ENCODE measurements at places on chromosomes 2 and 18. TPM values are rescaled to one million over a fixed set of nuclear protein-coding genes. Genes with fewer than 3 reads are reported as not detected.
A peak's percentile ranks its signal among the peaks of the same experiment; 100 is the strongest.

CNGA3 gene
- not detected for total RNA-seq

VSNL1 gene
- 32.8 TPM for total RNA-seq

DNA sequence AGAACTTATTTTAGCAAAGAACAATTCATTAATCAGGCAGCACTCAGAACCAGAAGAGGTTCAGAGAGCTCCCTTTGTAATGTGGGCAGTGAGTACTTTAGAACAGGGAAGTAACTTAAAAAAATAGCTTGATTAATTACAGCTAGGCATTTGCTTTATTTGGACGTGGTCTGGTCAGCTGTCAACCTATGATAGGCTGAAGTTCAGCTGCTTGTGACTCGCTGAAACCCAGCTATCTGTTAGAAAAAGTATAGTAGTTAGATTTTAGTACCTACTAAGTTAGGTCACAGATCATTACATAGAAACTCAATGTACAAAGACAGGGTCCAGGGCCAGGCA is 40.0 kb downstream of the PKDCC start:
- DNase-seq = no peak

- DNase-seq = no peak
Measured at GRCh38 chr2:2000724-2001061, 256.4 kb upstream of the PXDN start.

- peak; percentile 6 for DNase-seq
Measured at GRCh38 chr2:21972586-21972985, 848.8 kb downstream of the TDRD15 start.

- no peak for DNase-seq
Measured at GRCh38 chr18:25140124-25140961, 211.6 kb downstream of the ZNF521 start.

EGR4 gene
- total RNA-seq = 0.04 TPM

IL37 gene
- total RNA-seq = 1.00 TPM

ST6GAL2 gene
- total RNA-seq = 13.1 TPM

GRCh38 chr2:150011161-150011730 is 423.7 kb upstream of the MMADHC start:
- DNase-seq = no peak

GRCh38 chr2:204177977-204178522 is 241.5 kb downstream of the ICOS start:
- peak; percentile 24 for DNase-seq

DNA sequence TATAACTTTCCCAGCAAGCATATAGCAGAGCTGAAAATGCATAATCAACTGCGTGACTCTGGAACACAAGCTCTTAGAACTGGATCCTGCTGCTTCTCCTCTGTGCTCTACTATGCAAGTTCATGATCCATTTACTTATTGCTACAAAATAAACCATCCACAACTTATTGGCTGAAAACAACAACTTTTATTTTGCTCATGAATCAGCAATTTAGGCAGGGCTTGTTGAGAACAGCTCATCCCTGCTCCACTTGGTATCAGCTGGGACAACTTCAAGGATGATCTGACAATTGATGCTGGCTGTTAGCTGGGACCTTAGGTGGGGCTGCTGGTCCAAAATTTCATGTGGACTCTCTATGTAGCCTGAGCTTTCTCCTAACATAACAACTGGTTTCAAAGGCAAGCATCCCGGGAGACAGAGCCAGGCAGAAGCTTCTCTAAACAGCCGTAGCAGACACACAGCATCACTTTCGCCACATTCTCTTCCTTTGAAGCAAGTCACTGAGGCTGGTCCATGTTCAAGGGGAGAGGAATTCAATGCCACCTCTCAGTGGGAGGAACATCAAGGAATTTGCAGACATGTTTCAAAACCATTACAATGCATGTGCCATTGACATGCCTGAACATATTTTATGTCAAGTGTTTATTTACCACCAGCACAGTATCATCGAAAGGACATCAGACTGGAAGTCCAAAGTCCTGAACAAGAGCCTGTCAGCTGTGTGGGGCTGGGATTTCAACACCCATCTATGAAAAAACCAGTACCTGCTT is 153.1 kb upstream of the PKDCC start:
- DNase-seq = no peak

GRCh38 chr2:182767578-182767977 is 51.5 kb downstream of the DNAJC10 start:
- DNase-seq = peak; percentile 9

TFPI gene
- total RNA-seq = 17.8 TPM

FLACC1 gene
- not detected for total RNA-seq

SYT4 gene
- 1.3 TPM for total RNA-seq

TUBB8B gene
- total RNA-seq = 0.17 TPM

DPYSL5 gene
- total RNA-seq = 3.8 TPM

All from H7 (cell line).